ENCODE measurements at places on chromosomes 2 and 18. TPM values are rescaled to one million over a fixed set of nuclear protein-coding genes. Genes with fewer than 3 reads are reported as not detected.

GPAT2 gene
- total RNA-seq: 6.9 TPM

GREB1 gene
- 0.13 TPM for total RNA-seq

AQP12A gene
- total RNA-seq: not detected

PPM1B gene
- total RNA-seq: 57.0 TPM

OR6B2 gene
- total RNA-seq: not detected

METAP1D gene
- 2.9 TPM for total RNA-seq

CUL3 gene
- 72.7 TPM for total RNA-seq

AGXT gene
- total RNA-seq: not detected

ERBB4 gene
- not detected for total RNA-seq

KCNS3 gene
- total RNA-seq: not detected

SLC5A7 gene
- total RNA-seq: not detected

ZSWIM2 gene
- total RNA-seq: not detected

CD8A gene
- total RNA-seq: 4.8 TPM

SERPINB7 gene
- total RNA-seq: not detected

HJURP gene
- 129 TPM for total RNA-seq

COLEC11 gene
- total RNA-seq: not detected

CCL20 gene
- 3.6 TPM for total RNA-seq

LIMS4 gene
- 3.3 TPM for total RNA-seq
